ENCODE measurements at places on chromosomes 12 and 14.

- no peak for DNase-seq
These were observed 36.5 kb downstream of the WBP11 start for GRCh38 chr12:14766649-14767215.

- DNase-seq = no peak
These were observed 26.8 kb downstream of the AMN1 start for GRCh38 chr12:31702047-31702446.

DNA sequence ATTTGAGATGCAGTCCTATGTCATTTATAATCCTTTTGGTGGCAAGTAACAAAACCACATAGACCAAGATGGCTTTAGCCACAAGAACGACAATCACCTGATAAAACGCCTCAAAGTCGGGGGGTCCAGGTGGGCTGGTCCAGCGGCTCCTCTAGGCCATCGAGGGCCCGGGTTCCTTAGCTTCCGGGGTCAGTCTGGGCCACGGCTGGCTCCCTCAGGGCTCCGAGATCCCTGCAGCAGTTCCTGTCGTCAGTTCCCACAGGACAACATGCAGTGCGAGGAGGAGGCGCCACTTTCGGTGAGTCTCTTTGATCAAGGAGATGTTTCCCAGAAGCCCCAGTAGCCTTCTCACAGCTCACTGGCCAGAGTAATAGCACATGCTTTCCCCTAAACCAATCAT lies 574.6 kb downstream of the AACS start:
- no peak for DNase-seq

DNA sequence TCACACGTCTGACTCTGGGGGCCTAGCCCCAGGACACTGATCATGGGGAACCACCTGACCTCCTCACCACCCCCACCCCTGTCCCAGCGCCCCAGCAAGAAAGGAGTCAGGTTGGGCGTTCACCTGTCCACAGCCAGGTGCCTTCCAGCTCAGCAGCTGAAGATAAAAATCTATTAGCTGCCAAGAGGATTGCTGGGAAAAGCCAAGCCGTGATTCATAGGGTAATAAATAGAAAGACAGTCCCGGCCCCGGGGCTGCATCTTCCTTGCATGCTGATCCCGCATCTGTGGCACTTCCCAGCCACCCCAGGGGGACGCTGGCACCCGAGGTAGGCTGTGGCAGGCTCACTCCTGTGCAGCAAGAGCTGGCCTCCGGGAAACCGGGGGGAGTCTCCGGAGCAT lies 70.2 kb upstream of the NCOR2 start:
- no peak for DNase-seq

- DNase-seq = no peak
These were observed 20.7 kb upstream of the NEK9 start for GRCh38 chr14:75147423-75148071.

DNA sequence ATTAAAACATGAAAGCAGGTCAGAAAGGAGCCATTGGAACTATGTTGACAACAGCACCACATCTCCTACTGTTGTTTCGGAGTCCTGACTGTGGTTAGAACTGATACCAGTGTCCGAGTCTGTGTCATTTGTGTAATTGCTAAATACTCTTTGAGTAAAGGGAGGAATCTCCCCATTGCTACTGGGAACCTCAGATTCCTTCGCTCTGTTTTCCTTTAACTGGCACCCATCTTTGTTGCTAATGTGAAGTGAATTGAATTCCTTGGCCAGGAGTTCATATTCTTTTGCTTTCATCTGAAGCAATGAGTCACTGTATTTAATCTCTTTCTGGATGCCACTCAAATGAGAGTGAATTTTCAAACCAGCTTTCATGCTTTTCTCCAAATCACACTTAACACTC lies 31.5 kb downstream of the RASSF9 start:
- DNase-seq = no peak

GRCh38 chr14:72463291-72463866 lies 430.5 kb downstream of the DPF3 start:
- DNase-seq = no peak

GRCh38 chr12:92698474-92698873 lies 4.3 kb upstream of the PLEKHG7 start:
- no peak for DNase-seq

DNA sequence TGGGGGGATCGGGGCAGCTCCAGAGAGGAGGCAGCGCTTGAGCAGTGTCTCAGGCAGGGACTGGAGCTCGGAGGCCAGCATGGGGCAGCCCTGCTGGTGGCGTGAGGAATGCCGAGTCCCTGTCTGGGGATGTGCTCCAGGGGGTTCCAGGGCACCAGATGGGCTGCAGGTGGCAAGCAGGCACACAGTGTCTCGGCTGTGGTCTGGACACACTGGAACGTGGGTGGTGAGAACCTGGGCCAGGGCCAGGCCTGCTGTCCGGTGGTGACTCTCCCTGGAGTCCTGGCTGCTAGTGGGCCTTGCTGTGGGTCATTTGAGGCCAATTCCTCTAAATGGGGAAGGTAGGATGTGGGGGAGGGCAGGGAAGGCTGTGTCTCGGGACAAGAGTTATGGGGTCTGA lies 199.4 kb upstream of the RTL1 start:
- DNase-seq = no peak

GRCh38 chr12:51886021-51886710 lies 1.7 kb upstream of the ANKRD33 start:
- DNase-seq = no peak

DNA sequence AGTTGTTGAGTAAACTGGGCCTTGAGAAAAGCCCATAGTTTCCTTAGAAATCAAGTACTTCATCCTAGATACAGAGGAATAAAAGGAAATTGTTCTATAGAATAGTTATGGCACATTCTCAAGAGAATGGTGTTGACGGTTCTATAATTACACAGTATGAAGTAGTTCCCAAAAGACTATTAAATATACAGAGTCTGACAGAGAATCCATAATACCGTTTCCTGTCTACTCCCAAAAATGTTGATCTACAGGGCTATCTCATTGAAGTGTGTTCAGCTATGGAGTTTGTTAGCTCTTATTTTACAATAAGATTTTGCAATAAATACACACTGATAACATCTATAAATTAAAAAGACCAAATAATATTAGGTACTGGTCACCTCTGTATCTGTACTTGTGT lies 799.7 kb downstream of the RPS29 start:
- DNase-seq = no peak

GRCh38 chr12:68425998-68426397 lies 93.8 kb upstream of the MDM1 start:
- no peak for DNase-seq

DNA sequence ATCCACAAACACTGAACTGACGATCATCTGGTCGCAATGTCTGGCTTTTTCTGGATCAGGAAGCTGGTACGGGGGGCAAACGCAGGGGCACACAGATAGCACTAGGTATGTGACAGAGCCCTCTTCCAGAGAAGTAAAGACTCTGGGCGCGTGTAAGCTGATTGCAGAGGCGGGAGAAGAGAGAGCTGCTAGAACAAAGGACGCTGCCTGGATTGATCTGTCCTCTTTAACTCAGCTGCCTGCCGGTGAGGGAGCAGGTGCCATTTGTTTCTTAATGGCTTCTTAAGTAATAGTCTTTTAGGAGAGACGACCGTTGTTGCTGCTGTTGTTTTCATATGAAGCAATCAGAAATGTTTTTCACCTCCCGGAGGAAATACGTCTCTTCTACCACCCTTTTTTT lies 77.3 kb downstream of the GLT1D1 start:
- DNase-seq = no peak

GRCh38 chr14:103495854-103496253 lies 26.8 kb downstream of the CKB start:
- no peak for DNase-seq

GRCh38 chr14:61499991-61500390 lies 178.6 kb downstream of the PRKCH start:
- DNase-seq = no peak

GRCh38 chr14:96096639-96097610 lies 57.8 kb downstream of the C14orf132 start:
- no peak for DNase-seq

GRCh38 chr12:82952946-82953345 lies 266.2 kb downstream of the TMTC2 start:
- DNase-seq = no peak

GRCh38 chr12:65859519-65859918 lies 35.2 kb downstream of the HMGA2 start:
- DNase-seq = no peak

DNA sequence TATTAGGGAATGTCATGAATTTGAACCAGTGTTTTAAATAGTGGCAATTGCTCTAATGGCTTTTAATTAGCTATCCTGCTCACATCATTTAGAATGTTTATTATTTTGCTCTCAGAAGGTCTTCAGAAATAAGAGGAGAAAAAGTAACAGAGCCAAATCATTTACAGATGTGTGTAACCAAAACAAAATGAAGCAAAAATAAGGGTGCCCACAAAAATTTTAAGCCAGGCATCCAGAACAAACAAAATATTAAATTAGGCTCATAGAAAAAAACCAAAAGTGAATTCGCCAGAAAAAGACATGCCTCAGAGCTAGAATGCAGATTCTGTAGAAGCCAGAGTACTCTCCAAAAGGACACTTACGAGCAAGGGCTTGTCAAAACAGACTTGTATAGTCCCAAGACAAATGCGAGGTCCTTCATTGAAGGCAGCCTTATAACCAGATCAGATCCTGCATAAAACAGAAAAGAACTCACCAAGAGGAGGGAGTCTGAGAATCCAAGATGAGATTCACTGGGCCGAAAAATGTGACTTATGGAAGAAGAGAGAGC lies 20.2 kb upstream of the SERPINA1 start:
- no peak for DNase-seq

- no peak for DNase-seq
These were observed 108.0 kb downstream of the RIMBP2 start for GRCh38 chr12:130608132-130608531.

DNA sequence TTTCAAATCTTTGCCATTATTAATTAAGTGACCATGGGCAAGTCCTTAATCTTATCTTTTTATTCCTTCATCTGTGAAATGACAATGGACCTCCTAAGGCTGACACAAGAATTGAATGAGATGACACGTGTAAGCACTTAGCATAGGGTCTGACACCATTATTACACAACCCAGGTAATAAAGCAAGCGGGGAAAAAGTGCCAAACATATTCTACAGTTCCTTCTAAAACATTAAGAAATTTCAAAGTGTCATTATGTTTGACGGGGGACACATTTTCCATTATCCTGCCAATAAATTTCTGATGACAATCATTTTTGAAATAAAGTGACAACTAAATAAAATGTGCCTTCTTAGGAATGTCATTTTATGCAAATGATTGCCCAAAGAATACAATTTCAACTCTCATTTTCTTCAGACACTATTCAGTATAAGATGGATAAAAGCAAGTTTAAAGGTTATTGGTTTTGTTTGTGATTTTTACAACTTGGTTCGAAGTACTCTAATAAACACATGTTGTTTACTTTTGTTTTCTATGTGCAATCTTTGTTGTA lies 3.0 kb downstream of the ANKS1B start:
- no peak for DNase-seq

DNA sequence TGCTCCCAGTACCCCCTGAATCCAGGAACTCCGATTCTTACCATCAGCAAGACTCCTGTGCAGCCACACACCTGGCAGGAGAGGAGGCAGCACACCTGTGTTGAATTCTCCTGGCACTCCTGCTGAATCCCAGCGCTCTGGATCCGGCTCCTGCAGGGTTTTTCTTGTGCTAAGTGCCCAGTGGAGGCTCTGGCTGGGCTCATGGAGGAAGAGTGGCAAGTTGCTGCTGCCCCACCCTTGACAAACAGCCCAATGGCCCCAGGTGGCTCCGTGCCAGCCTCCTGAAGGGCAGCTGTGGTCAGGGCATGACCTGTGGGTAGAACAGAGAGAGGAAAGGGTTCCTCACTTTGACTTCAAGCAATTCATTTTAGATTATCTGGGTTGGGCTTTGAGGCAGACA lies 20.0 kb downstream of the CRACR2A start:
- no peak for DNase-seq

DNA sequence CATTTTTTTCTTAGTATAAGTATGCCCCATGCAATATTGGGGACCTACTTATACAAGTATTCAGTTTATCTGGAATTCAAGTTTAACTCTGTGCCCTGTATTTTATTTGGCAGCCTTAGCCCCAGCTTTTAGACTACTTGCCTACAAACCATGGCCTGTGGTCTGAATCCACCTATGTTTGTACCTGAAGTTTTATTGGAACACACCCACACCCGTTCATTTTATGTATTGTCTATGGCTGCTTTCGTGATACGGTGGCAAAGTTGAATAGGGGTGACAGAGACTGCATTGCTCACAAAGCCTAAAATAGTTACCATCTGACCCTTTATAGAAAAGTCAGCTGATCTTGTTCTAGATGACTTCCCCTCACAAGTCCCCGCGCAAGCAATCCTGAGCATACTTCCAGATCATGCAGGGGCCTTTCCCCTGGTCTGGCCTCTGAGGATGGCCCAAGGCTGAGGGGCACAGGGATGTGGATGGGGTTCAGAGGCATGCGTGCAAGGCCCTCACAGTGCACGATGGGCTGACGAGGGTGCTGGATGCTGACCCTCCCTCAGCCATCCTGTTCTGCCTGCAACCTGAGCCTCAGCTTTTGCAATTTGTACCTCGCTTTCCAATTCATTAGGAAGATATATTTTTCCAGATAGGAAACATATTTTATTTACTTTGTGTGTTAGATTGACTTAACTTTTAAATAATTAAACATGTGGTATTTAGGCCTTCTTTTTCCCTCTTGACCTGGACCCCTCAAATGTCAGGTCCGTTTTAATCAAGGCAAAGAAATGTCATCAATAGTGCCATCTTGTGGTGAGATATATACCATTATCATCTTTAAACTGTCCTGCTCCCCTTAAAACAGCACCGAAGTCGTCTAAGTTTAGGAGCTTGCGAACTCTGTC lies 527.3 kb upstream of the CCDC196 start:
- no peak for DNase-seq

GRCh38 chr14:98949051-98949450 lies 322.9 kb downstream of the BCL11B start:
- DNase-seq = no peak

DNA sequence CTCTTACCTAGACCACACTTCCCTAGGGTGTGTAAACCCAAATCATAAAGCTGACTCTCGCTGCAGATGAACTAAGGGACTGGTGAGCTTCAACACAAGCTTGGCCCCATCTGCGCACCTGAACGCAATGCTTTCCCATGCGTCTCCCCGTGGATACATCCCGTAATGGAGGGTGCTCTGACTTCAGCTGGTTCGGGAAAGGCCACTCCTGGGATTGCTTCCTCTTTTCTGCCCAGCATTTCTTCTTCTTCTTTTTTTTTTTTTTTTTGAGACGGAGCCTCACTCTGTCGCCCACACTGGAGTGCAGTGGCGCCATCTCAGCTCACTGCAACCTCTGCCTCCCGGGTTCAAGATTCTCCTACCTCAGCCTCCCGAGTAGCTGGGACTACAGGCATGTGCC lies 27.7 kb upstream of the ETFBKMT start:
- no peak for DNase-seq

GRCh38 chr12:43711348-43711747 lies 47.2 kb downstream of the PUS7L start:
- DNase-seq = no peak

DNA sequence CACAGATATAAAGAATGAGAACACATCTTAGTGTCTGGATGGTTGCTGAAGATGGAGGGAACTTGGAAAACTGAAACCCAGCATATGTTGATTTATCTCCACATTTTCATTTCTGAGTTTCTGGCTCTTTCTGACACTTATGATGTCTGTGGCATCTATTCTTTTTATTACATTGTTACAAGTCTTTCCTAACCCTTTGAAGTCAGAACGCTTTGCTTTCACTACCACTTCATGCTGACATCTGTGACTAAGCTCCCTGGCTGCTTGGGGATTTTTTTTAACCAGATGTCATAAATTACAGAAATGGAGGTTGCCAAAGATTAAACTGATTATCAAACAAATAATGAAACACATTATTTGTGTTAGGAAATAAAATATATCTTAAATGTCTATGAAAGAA lies 188.7 kb downstream of the KITLG start:
- DNase-seq = no peak
